Airway epithelial cell (primary cell): ENCODE measurements at places on chromosomes 13 and 19. TPM values are rescaled to one million over a fixed set of nuclear protein-coding genes. Genes with fewer than 3 reads are reported as not detected.

ZNF628 gene
- total RNA-seq, result 3.7 and 10.4 TPM in 2 replicates

PLPPR3 gene
- total RNA-seq, result 0.56 TPM in 2 replicates

ZSWIM9 gene
- total RNA-seq, result 1.7 and 2.0 TPM in 2 replicates

CACTIN gene
- 31.7 and 37.0 TPM in 2 replicates for total RNA-seq

ADGRE2 gene
- total RNA-seq, result 3.5 and 6.3 TPM in 2 replicates

SLC8A2 gene
- 0.28 and 1.3 TPM in 2 replicates for total RNA-seq
